ENCODE measurements at places on chromosomes 7 and 10.

DNA sequence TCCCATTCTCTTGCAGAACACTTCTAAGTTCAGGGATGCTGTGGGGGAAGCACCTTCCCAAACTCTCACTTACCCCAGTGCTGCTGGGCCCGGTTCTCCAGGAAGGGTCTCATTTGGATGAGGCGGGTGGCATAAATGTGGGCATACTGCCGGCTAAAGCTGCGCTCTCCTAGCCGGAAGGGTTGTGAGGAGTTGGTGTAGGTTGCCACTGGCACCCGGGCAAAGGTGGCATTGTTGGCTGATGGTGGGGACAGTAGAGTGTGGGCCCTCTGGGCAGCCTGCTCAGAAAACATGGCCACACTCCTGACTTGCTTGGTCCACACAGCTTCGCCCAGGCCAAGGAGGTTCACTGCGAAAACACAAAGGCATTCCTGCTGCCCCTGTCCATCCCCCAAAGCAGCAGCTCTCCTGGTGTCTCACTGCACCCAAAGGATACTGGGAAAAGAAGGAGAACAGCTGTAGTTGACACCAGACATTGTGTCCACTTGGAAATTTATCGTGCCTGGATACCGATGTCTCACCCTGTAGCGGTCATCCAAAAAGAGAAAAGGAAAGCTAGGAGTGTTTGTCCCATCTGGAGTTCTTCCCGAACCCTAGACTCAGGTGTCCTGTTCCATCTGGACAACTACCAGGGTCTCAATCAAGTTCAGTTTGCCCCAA lies 1.5 kb downstream of the POLD2 start:
- DNase-seq, result no peak

DNA sequence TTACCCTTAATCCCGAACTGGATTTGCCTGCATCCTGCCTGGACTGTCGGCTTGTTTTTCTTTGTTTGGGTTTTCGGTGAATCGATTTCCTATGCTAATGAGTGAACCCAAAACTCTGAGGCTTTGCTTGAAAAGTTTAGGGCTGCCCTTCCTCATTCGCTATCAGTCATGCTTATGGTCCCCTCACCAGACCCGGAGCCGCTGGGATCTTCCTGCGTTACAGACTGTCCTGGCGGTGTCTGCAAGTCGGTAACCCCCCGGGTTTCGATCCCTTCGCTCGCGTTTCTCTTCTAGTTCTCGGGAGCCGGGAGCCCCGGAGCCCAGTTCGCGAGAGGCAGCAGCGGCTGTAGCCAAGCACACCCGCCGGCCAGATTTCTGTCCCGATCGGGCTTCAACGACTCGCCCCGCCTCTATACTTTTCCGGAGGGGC lies 2.2 kb downstream of the EMX2 start:
- no peak for DNase-seq

GRCh38 chr7:50335795-50336754 lies 31.6 kb downstream of the IKZF1 start:
- DNase-seq, result no peak

DNA sequence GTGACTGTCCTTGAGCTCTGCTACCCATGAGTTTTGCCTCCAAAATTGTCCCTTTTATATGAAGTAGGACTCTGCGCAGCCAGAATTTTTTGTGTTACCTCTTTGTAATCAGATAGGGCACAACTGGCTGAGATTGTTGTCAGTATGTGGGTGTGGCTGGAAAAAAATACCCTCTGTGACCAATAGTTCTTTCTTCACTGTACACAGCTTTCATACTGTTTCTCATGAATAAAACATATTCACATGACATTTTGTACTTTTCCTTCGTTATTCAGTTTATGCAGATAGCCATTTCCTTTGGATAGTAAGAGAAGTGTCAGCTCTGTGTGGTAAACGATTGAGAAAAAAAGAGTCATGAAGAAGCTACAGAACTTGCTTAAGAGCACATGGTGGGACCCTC lies 49.6 kb upstream of the WNT8B start:
- no peak for DNase-seq

DNA sequence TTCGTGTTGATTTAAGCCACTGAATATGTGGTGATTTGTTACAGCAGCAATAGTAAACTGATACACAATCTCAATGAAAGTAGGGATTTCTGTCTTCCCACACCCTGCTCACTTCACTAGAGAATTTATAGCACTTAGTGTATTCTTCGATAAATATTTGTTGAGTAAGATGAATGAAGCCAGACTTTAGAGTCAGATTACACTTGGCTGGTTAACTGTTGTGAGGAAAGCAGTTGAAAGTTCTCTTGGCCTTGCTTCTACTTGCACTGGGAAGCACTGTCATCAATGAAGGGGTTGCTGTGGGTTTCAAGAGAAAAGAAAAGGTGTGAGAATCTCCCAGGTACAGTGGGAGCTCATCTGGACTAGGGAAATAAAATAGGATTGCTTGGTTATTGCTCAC lies 82.1 kb upstream of the IGFBP3 start:
- no peak for DNase-seq

- DNase-seq, result no peak
Measured at GRCh38 chr7:1083729-1084657, 3.9 kb upstream of the GPER1 start.

- peak; percentile 72 for DNase-seq
Measured at GRCh38 chr7:143884969-143885559, 16.9 kb downstream of the TCAF1 start.

GRCh38 chr10:43215758-43216455 lies 51.0 kb downstream of the RASGEF1A start:
- DNase-seq, result no peak

DNA sequence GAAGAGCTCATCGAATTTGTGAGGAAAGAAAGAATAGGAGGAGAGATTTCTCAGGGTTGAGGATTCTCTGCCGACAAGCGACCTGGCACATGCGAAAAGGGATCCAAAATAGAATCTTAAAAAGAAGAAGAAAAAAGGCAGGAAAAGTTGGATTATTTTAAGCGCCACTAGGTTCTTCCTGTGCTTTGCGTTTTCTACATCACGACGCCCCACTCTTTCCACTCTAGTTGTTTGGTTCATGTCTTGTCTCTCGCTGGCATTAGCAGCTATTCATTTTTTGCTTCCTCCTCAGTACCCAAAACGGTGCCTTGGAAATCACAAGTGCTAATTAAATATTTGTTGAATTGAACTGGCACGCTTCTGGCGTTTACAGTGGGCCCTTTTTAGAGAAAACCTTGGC lies 674 bp upstream of the FRA10AC1 start:
- no peak for DNase-seq

DNA sequence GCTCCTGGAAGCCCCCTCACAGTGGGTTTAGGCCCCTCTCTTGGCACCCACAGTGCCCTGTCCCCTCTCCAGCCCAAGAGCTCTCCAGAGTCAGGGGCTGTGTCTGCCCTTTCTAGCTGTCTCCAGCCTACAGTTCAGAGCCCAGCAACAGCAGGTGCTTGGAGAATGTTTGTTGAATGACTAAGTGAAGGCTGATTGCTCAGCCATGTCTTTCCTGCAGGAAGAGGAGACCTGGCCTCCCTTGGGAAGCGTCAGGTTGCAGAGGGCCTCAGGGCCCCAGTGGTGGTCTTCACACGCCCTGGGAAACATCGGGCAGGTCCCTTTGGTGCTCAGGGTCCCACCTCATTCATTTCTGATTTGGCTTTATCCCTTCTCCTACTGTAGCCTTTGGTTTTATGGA lies 62.5 kb downstream of the GTF2IRD1 start:
- no peak for DNase-seq

All from brain microvascular endothelial cell (primary cell).